CD4-positive, alpha-beta T cell (primary cell): ENCODE measurements at places on chromosomes 6 and 20.
A peak's percentile ranks its signal among the peaks of the same experiment; 100 is the strongest.

- no peak for DNase-seq
These were observed 70.2 kb upstream of the SLC4A11 start for GRCh38 chr20:3309226-3309625.

DNA sequence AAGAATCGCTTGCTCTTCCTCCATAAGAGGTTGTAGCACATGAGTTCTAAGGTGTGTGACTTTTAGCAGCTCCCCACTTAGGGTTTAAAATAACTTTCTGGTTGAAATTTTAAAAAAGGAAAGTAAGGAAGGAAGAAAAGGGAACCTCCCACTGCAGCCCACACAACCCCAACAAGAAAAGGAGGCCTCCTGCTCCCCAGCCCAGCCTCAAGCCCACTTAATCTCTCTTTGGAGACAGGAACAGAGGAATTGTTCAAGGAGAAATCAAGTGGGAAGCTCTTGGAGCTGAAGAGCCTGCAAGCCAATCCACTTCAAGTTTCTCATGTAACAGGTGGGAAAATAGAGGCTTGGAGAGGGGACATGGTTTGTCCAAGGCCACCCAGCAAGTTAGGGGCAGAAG lies 39.1 kb upstream of the PREX1 start:
- no peak for DNase-seq

DNA sequence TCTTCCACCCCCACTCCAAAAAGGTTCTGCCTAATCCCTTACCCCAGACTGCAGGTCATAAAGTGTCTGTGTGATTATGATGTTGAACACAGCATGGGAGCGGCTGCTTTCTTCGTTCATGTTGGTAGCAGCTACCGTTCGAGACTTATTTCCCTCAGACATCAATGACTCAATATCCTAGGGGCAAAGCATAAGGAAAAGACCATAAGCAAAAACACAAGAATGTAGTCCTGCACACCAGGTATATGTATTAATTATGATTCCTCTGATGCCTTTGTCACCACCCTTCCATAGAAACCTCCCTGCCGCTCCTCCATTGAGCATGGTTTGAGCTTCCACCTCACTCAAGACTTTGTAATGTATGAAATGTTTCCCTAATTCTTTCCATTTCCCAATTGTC lies 137.2 kb downstream of the KIF13A start:
- no peak for DNase-seq

DNA sequence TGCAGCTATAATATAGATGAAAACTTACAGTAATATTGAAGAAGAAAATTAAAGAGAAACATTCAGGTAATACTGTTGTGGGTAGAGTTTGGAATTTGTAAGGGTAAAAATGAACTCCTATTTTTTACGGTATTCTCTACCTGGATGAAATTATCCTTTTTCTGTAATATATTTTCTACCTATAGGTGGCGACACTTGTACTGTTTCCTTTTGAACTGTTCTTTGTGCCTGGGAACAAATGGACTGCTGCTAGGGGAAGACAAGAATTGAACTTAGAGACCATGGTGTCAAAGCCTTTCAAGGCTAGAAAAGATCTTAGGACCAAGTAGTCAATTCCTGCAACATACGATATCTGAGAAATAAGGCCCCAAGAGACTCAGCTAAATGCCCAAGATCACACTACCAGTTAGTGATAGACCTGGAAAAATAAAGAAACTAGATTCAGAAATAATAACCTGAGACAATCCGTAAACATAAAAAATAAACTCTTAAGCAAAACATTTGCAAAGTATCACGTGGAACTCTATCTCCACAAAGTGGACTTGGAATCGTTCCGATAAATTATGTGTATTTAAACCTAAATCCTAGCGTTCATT lies 383.8 kb downstream of the TFAP2A start:
- DNase-seq, result no peak

DNA sequence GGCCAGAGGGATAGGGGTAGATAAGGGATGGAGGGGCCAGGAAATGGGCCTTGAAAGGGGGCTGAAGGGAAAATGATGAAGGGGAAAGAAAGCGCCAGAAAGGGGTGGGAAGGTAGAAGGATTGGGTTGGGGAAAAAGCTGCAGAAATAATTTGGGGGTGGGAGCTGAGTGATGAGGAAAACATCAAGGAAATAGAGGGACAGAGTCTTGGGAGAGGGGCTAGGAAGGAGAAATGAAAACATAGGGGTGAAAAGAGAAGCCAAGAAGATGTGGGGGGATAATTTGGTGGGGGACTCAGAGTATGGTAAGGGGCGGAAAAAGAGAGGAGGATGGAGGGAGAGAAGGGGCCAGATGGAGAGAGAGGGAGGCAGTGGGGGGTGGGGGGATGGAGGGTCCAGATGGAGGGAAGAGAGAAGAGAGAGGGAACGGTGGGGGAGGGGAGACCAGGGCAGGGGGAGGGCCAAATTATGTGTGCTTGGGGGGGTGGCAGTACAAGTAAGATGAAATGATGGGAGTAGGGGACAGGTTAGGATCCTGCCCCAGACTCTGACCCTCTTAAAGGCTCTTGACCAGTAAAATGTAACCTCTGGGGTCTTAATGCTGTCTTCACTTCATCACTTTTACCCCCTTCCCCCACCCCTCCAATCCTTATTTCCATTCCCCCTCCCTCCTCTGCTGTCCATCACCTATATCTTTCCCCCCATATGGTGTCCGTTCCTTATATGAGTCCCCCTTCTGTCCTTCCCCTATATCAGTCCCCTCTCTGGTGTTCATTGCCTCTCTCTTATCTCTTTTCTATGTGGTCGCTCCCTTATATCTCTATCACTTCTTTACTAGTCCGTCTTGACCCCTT lies 852 bp downstream of the SYNGAP1 start:
- DNase-seq, result no peak

- DNase-seq, result no peak
These were observed 26.2 kb upstream of the PNPLA1 start for GRCh38 chr6:36243562-36244212.

DNA sequence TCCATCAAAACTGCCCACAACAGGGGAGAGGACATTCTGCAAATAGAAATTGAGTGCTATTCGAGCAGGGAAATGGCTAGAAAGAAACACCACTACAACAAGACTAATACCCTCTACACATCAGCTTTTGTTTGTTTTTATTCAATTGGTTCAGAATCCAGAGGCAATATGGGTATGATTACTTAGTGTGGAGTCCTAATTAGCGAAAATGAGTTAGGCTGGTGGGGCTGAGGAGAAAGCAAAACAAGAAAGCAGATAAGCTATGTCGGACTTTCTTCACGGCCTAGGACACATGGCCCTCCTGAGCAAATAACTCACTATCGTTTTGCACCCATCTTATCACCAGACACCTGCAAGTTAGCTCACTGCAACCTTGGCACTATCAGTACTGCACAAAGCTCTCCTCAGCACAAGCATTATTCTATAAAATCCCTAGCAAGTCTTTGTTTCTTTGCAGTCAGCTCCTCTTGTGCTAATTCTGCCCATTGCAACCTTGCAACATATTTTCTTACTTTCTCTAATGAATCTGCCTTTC lies 31.3 kb upstream of the SH3BGRL2 start:
- no peak for DNase-seq

- no peak for DNase-seq
These were observed 53.0 kb upstream of the MLIP start for GRCh38 chr6:54058236-54058635.

GRCh38 chr20:56411759-56412472 lies at the start of gene CASS4:
TSS of gene CASS4 (plus strand) at chr20:56412260. CDS start at chr20:56412459, 199 bp downstream.
- peak; percentile 79 for DNase-seq
